ENCODE measurements at places on chromosomes 3 and 15.

DNA sequence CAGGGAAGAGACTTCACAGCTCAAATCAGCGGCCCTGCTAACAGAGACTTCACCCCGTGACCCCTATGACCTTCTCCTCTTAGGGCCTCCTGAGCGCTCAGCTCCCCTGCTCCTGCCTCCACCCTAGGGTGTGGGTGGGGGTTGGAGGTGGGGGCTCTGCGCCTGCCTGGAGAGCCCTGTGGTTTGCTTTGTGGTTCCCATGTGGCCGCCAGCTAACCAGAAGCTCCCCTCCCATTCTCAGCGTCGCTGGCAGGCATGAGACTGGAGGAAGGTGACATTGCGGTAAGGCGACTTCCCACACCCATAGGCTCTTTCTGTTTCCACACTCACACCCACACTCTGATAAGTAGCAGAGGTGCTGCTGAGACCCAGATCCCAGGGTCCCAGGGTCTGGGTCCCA lies 27.6 kb downstream of the XYLB start:
- DNase-seq, result no peak

DNA sequence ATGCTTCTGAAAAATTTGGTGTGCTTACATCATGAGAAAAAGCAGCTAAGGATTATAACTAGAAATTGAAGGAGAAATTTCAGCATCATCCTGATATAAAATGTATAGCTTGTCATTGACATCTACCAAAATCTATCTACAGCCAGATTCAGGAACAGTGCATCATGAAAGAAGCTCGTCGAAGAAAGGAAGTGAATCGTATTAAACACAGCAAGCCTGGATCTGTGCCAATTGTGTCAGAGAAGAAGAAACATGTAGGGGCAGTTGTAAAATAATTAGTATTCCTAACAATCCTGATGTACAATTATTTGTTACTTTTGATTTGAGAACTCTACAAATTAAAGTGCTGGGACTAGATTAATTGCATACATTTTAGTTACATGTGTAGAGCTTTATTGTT lies 37.2 kb downstream of the AP4E1 start:
- DNase-seq, result no peak

- DNase-seq, result no peak
Measured at GRCh38 chr3:14412831-14413380, 10.5 kb downstream of the SLC6A6 start.

DNA sequence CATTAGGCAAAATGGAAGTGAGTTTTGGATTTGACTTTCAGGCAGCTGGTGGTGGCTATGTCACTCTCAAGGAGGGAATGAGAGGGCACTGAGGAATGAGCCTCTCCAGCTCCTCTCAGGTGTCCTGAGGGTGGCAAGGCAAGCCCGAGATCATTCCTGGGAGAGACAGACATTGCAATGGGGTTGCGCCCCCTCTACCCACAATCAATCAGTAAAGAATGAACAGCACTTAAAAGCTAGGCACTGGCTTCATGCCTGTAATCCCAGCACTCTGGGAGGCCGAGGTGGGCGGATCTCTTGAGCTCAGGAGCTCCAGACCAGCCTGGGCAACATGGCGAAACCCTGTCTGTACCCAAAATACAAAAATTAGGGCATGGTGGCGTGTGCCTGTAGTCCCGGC lies 14.1 kb upstream of the SHF start:
- DNase-seq, result no peak

DNA sequence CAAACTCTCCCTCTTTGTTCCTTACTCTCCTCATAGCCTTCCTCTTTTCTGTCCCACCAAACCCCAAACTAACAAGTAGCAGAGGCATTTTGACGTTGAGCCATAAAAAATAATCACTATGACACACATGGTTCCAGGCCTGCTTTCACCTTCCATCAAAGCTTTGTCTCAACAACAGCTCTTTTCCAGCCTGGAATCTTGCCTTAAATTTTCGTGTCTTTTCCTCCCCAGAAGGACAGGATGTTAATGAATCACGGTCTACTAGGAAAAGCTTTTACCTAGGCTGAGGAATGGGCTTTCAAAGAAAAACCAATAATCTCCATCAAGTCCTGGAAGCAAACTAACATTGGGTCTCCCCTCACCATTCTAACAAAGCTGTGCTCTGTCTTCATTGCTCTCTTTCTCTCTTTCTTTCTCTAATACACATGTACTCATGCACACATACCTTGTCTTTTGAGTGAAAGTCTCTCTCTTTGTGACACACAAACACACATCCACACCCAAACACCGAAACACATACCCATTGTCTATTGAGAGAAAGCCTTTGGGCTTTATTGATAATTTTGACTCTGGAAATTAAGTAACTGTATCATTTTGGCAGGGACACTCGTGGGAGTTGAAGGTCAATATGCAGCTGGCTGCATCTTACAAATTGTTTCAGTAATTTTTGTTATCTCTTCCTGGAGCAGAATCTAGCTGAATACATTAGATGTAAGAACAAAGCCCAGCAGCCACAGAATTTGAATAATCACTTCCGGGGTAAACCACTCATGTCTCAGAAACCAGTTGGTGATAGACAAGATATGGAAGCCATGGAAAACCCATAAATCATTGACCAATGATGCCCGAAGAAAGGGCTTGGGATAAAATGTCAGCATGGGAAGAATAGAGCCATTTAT lies 107.4 kb upstream of the SLC4A7 start:
- no peak for DNase-seq

DNA sequence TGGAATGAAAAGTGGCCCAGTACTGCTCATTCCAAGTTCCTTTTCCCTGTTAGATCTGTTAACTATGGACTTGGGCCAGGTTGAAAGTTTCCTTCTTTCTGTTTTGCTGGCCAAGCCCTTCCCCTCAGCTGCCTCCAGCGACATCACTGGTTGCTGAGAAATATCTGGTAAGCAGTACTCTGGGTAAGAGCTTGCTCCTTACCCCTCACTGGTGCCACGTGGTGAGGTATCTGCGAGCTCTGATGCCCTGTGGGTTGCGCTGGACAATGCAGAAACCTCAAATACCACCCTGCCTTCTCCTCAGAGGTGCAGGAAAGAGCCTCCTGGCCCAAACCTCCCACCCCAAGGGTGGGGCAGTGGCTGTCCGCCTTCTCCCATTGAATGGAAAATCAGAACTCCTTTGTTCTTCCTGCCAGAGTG lies 42.9 kb upstream of the APH1B start:
- DNase-seq, result no peak

DNA sequence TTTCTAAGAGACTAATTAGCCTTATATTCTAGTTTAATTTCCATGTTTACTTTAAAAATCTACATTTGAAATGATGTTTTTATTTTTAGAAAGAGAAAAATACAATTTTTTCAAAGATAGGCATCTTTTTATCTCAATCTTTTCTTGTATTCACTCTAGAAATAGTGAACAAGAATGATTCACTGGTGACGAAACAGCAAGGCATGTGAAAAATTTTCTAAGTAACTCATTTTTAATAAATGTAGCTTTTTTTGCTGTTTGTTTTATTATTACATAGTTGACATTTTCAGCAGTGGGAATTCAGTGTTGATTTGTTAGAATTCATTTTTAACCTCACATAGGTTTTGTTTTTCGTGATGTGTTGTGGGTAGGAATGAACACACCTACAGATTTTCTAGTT lies 1226.4 kb downstream of the NSUN3 start:
- DNase-seq, result no peak

DNA sequence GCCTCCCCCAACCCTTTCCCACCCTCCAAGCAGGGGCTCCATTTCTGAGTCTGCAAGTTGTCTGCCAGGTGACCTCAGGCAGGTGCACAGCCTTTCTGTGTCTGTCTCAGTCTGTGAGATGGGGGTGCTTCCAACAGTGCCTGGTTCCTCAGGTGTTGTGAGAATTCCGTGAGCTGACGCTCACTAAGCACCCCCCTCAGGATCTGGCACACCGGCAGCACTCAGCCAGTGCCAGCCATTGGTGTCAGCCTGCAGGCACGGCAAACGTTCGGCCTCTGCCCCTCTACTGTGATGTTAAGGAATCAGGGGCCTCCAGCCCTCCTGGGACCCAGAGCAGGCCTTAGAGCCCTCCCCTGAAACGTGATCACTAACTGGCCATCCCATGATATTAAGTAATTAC lies 2.4 kb downstream of the KLF15 start:
- DNase-seq, result no peak

- no peak for DNase-seq
Measured at GRCh38 chr3:180059356-180059755, 22.6 kb upstream of the PEX5L start.

DNA sequence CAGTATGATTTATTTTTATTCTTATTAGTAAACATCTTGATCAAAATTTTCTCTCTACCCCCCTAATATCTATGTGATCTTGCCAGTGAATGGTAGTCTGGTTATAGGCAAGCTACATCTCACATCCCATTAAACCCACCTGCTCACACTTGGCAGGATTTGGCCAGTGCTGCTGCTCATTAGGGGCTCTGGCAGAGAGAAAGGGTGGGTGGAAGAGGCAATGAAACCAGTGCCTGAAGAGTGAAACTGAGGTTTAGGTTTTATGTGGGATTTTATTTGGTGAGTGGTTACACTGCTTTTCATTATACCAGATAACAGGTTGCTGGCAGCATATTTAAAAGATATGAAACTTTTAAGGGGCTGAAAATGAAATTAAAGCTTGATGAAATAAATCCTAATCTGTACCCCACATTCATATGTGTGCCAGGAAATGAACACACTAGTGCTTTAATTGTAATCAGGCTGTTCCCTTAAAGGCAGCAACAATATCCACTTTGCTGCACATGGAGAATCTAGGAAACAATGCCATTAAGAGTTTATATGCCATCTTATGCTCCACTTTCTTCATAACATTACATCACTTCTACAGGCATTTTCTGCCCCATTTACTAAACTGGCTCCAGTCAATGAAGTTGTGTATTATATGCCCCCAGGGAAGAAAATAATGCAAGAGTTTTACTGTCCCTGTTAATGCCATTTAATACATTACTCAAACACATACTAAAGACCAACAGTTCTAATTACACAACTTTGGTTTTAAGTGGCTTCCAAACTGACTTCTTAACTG lies 688.7 kb downstream of the MECOM start:
- DNase-seq, result no peak

DNA sequence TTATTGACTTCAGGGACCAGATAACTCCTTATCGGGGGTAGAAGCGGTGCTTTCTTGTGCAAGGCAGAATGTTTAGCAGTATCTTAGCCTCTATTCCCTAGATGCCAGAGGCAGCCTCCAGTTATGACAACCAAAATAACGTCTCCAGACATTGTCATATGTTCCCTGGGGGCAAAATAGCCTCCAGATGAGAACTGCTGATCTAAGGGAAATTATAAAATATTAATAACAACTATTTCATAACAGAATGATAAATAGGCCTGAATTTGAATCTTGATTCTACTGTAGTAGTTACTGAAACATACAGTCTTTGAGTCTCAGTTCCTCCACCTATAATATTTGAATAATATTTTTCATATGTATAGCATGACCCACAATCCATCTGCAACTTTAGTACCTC lies 1431.3 kb downstream of the ZPLD1 start:
- DNase-seq, result no peak

DNA sequence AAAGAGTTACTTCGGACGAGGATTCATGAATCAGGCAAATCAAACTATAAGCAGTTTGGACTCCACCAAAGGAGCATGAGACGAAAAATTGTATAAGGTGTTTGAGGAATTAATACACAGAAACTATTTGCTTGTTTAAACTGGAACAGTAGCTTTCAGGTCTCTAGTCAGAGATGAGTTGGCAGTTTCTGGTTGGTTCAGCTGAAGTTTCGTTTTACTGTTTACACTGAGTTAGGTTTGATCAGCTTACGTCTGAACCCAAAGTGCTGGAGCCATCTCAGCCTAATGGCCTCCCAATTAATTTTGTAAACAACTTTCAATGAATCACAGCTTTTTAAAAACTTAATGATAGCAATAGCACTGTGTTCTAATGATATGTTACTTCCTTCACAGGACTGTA lies 703.7 kb downstream of the NLGN1 start:
- DNase-seq, result no peak

GRCh38 chr3:48248095-48248850 lies 7.4 kb downstream of the ZNF589 start:
- DNase-seq, result no peak

GRCh38 chr15:82774496-82774895 lies 31.4 kb downstream of the FSD2 start:
- no peak for DNase-seq

GRCh38 chr3:142943870-142944269 lies 19.6 kb downstream of the PAQR9 start:
- DNase-seq, result no peak

- DNase-seq, result no peak
Measured at GRCh38 chr3:188156056-188156455, 2.1 kb downstream of the LPP start.

DNA sequence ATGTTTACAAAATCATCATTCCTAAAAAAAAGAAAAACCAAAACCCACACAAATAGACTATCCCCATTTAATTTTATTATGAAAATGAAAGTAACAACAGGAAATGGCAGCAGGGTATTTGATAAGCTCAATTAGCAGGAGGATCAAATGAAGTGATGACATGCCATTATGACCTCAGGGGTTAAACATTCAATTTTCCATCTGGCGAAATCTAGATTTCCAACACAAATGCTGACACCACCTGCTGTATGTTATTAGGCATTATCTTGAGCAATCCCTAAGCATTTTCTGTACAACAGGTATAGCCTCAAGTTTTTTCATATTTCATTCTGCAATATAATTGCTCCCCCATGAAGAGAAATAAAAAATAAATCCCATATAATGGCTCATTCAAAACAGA lies 57.1 kb downstream of the SHQ1 start:
- DNase-seq, result no peak

GRCh38 chr3:80983753-80984152 lies 777.7 kb downstream of the GBE1 start:
- DNase-seq, result no peak

GRCh38 chr15:93929375-93930094 lies 301.8 kb upstream of the MCTP2 start:
- DNase-seq, result no peak

GRCh38 chr3:12405432-12406272 lies 78.6 kb upstream of the TSEN2 start:
- DNase-seq, result no peak

DNA sequence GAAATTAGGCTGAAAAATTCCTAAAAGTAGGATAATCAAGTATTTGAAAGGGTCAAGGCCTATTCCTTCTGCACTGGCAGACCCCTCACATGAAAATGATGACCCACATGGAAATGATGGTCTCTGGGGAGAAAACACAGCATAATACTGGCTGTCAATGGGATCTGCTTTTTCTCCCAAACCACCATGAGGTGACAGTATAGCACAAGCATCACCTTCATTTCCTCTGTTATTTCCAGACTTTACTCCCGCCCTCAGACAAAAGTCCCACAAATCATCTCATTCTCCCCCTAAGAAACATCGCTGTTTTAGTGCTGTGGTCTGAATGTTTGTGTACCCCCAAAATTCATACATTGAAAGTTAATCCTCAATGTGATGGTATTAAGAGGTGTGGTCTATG lies 161.0 kb downstream of the RSL24D1 start:
- no peak for DNase-seq

- no peak for DNase-seq
Measured at GRCh38 chr15:26101443-26101842, 238.3 kb upstream of the ATP10A start.

- DNase-seq, result no peak
Measured at GRCh38 chr3:184344579-184345316, 7.3 kb downstream of the FAM131A start.
